ENCODE measurements at places on chromosomes 5 and 9. TPM values are rescaled to one million over a fixed set of nuclear protein-coding genes. Genes with fewer than 3 reads are reported as not detected.

- H3K27me3 ChIP-seq = no peaks in the 10 kb centered on the region
- no peak overlapping the region for H3K27ac ChIP-seq
- DNase-seq = peak; percentile 59
Observed at GRCh38 chr5:83608122-83608521, 112.5 kb downstream of the HAPLN1 start.

- H3K27me3 ChIP-seq = no peaks in the 10 kb centered on the region
- no peak for DNase-seq
- H3K27ac ChIP-seq = no peak overlapping the region
- no peak overlapping the region for H3K4me3 ChIP-seq
Observed at GRCh38 chr9:9498128-9498527, 1114.7 kb downstream of the PTPRD start.

DNA sequence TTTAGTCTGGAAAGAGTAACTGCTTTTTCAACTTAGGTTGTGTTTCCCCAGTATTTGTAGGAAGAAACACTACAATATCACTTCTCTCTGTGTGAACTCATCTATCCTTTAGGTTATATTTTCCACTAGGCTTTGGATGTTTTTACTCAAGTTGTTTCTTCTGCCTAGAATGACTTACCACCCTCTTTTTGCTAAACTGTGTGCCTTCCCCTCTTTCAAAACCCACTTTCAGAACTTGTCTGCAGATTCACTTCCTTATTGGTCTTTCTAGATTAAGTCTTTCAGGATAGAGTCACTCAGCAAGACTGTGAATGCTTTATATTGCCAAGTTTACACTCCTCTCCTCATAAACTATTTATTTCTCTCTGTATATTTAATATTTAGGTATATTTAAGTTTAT lies 14.2 kb upstream of the CAST start:
- H3K36me3 ChIP-seq = no peaks in the 10 kb centered on the region
- DNase-seq = no peak
- H3K27me3 ChIP-seq = no peaks in the 10 kb centered on the region
- no peak overlapping the region for H3K4me3 ChIP-seq
- H3K27ac ChIP-seq = peak overlapping the region; percentile 20

DNA sequence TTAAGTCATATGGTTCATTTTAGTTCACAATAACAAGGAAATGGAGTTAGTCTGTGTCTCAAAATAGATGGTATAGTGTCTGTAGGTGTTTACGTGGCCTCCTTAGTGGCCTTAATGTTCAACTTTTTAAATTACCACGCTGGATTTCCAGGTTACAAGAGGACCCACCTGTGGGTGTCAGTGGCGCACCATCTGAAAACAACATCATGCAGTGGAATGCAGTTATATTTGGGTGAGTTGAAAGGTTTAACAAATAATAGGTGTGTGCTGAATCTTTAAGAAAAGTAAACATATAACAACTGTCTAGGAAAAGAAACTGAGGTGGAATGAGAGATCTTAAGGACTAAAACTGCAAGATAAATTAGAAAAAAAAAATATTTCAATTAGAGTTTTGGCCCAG lies 2.9 kb downstream of the UBE2B start:
- H3K4me1 ChIP-seq = no peaks in the 10 kb centered on the region
- H3K27me3 ChIP-seq = no peaks in the 10 kb centered on the region

GRCh38 chr5:54844905-54845566 lies 140.4 kb downstream of the ESM1 start:
- no peak overlapping the region for H3K4me3 ChIP-seq
- no peak overlapping the region for H3K27ac ChIP-seq
- no peaks in the 10 kb centered on the region for H3K27me3 ChIP-seq
- DNase-seq = no peak

DNA sequence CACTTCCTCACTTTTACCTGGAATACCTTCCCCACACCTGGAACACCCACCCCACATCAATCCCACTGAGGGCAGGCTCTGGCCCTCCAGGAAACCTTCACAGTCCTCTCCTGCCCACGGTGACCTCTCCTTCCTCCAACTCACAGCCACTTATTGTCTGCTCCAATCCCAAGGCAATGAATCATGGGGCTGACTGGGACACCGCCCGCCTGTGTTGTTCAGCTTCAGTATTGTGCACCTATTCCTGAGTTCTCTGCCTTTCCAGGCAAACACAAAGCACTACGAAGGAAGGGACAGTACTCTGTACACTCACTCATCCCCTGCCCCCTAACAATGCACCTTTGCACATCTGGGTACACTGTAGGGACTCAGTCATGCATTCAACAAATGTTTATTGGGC lies 7.3 kb downstream of the PCDH1 start:
- no peaks in the 10 kb centered on the region for H3K36me3 ChIP-seq
- H3K27me3 ChIP-seq = no peaks in the 10 kb centered on the region
- no peak for DNase-seq
- no peak overlapping the region for H3K27ac ChIP-seq
- no peak overlapping the region for H3K4me3 ChIP-seq

Gene GAPT
- not detected for total RNA-seq

Gene SLC12A7
- total RNA-seq = 42.0 TPM

Gene OBP2B
- total RNA-seq = not detected

Measured in Caco-2 (cell line).